ENCODE measurements at places on chromosomes 4 and X.
A peak's percentile ranks its signal among the peaks of the same experiment; 100 is the strongest.

DNA sequence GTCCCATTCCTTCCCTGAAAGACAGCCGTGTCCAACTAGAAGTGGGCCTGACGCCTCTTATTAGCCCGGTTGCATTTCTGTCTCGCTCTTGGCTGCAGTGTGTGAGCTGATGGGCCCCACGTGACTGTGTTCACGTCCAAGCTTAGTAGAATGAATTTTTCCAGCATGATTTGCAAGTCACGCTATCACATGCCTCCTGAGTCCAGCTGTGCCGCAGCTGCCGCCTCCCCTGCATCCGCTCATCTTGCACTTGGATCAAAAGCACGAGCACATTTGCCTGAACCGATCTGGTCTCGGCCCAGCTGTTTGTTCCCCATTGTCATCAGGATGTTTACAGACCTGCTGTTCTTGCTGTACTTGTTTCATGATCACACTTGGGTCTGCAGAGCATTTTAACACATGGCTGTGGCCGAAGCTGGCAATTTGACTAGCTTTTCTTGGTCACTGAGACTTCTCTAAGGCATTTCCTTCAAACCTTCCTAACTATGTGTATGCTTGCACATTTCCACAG is 126.5 kb downstream of the KIT start:
- DNase-seq: peak; percentile 88

- DNase-seq: no peak
Measured at GRCh38 chr4:75678965-75679364, 5.8 kb upstream of the G3BP2 start.

GRCh38 chr4:80253510-80253909 is 13.0 kb upstream of the FGF5 start:
- DNase-seq: no peak

GRCh38 chrX:96591421-96591820 is 93.2 kb upstream of the DIAPH2 start:
- DNase-seq: no peak

DNA sequence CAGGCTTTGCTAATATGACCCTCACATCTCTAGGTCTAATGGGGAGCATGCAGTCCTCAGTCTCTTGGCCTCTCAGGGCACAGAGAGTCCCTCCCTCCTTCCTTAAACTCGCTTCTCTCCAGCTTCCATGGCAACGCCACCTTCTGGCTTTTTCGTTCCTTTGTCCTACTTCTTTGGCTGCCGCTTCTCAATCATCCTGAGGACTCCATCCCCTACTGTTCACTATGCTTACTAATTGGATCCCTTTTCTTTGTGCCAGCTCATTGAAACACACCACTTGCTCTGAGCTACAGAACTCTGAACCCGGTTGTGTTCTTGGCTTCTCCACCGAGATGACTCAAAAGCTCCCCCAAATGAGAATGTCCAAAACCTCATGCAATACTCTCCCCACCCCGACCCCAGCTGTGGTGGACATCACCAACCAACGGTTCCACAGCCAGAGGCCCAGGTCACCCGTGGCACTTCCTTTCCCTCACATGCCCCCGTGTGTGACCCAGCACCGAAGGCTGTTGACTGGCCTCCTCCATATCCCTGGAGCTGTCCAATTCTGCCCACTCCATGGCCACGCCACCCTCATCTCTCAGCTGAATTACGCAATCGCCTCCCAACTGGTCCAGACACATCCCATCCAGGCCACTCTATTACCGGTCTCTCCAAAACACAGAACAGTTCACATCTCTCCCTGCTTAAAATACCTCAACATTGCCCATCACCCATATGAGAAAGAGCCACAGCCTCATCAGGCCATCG is 34.7 kb downstream of the CRMP1 start:
- no peak for DNase-seq

- DNase-seq: no peak
Measured at GRCh38 chr4:40183615-40184411, 13.0 kb upstream of the RHOH start.

GRCh38 chrX:118760025-118760424 is 32.6 kb downstream of the IL13RA1 start:
- DNase-seq: no peak

DNA sequence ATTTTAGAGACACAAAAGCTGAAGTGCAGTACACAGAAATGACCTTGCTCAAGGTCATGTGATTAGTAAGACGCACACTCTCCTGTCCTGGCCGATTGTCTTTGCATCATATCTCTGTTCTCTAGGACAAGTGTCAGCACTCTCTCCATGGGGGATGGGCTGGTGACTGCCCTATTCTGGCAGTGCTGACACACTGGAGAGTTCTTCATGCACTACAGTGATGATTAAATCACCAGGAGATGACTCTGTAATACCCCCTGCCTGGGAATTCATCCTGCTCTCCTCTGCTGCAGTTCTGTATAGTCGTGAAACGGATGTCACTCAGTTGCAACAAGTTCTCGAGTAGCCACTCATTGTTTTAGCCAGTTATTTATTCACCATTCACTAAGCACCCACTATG is 5.3 kb upstream of the SHISA3 start:
- no peak for DNase-seq

GRCh38 chrX:9492901-9493300 is 28.0 kb downstream of the TBL1X start:
- no peak for DNase-seq

- no peak for DNase-seq
Measured at GRCh38 chr4:37999965-38000364, 39.8 kb downstream of the PTTG2 start.

GRCh38 chrX:73412930-73413329 is 33.9 kb upstream of the CDX4 start:
- no peak for DNase-seq

DNA sequence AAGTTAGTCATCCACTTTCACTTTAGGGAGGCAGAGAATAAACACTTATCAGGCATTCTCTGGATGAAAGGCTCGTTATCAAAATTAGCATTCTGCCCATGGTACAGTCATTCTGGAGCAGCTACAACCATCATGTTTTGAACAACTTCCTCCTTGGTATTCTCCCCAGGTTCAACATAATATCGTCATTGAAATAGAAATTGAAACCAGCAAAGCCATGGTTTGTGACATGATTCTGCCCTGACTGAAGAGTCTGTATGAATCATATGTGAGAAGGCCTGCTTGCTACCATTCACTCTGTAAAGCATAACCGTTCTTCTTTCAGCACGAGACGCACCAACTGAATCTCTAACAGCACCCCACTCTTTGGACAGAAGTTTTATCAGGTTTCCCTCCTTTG is 127.5 kb upstream of the RADX start:
- no peak for DNase-seq

- peak; percentile 23 for DNase-seq
Measured at GRCh38 chrX:11137543-11138139, 26.5 kb downstream of the HCCS start.

GRCh38 chr4:77354550-77354949 is 197.5 kb downstream of the CCNG2 start:
- DNase-seq: no peak

GRCh38 chr4:121148000-121148399 is 16.1 kb downstream of the TNIP3 start:
- peak; percentile 45 for DNase-seq

DNA sequence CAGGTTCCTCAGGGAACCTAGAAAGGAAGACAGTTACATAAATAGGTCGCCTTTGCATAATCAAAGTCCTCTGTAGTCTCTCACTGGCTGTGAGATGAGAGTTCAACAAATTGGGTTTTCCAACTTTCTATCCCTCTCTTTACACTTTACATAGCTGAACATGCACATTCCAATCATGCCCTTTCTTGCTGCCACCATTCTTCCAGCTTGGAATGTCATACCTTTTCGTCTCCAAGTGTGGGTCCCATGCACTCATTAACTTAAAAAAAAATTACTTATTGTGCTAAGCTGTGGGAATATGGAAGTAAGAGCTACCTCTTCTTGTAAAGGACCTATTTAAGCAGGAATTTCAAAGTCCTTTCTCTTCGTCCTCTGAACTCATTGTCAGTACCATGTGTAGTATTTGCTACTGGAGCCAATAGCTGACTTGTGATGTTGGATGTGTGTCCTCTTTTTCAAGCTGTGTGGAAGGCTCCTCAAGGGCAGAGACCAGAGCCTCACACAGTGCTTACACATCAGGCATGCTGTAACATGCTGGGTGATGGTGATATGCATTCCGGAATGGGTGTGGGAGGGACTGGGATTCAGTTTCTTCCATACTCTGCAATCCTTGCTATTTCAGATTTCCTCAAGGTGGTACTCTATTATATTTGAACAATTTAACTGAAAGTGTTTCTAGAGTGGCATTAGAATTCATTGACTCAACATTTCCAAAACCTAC is 7.1 kb downstream of the ENOPH1 start:
- DNase-seq: peak; percentile 52

DNA sequence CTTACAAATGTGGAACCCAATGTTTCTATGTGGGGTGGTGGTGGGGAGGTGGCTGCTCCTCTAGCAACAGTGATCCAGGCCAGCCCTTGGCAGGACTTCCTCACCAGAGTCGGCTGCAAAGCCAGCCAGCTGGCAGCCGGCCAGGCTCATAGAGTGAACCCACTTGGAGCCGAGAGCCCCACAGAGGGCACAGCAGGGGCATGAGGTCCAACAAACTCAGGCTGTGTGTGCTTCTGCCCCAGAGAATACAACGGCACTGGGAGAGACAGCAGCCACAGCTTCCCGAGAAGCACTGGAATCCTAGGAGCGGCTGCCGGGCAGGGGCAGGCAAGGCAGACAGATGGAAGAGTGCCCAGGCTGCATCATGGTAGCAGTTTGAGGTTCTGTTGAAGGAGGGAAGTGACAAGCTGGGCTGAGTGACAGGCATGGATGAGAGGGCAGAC is 23.5 kb upstream of the SOWAHD start:
- DNase-seq: peak; percentile 27

DNA sequence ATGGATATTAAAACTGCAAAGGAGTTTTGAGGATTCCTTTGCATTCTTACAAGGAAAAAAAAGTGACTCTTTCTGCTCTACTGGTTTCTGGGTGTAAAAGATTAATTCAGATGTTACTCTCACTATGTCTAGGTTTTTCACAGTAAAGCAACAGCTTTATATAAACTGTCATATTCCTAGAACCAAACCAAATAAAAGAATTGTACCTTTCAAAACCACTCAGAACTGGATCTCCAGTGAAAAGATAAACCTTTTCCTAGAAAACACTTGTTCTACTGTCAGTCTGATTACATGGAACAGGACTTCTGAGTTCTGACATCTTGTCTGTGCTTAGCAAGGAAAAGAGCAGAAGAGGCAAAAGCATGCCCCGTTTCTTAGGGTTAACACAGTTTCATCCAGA is 5.0 kb upstream of the PPID start:
- DNase-seq: no peak

- DNase-seq: no peak
Measured at GRCh38 chr4:121373841-121374240, 7.0 kb downstream of the QRFPR start.

- DNase-seq: peak; percentile 75
Measured at GRCh38 chr4:159455675-159456237, 352.9 kb downstream of the RAPGEF2 start.

DNA sequence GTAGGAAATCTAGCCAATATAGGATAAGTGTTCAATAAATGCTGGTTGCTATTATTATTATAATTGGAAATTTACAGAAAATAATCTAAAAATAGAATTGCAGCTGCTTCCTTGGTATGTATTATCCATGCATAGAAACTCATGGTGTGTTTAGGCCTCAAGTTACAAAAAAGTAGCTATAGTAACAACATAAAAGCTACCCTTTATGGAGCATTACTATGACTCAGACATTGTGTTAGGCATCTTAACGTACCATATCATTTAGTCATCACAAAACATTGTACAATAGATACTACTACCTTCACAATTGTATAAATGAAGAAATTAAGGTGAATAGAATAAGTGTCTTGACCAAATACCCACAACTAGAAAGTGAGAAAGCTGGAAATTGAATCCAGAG is 126.9 kb upstream of the NRK start:
- DNase-seq: no peak
